ENCODE measurements at places on chromosomes 2 and 18. TPM values are rescaled to one million over a fixed set of nuclear protein-coding genes. Genes with fewer than 3 reads are reported as not detected.

SLC30A3 gene
- not detected for total RNA-seq

ACKR3 gene
- total RNA-seq: 6.3 TPM

PROKR1 gene
- not detected for total RNA-seq

ABCG8 gene
- not detected for total RNA-seq

LOXHD1 gene
- total RNA-seq: 0.12 TPM

MRPS9 gene
- 21.2 TPM for total RNA-seq

RGPD3 gene
- total RNA-seq: 0.04 TPM

C1GALT1C1L gene
- total RNA-seq: 0.16 TPM

CAPN10 gene
- 10.5 TPM for total RNA-seq

GRCh38 chr2:162369551-162369950, 25.6 kb downstream of the GCA start:
- no peak for ATAC-seq

GRCh38 chr2:126413079-126413478, 242.9 kb upstream of the GYPC start:
- no peak for ATAC-seq

- no peak for ATAC-seq
Observed at GRCh38 chr2:162017233-162017632, 56.8 kb downstream of the DPP4 start.

GRCh38 chr2:213524164-213524563, 239.9 kb downstream of the SPAG16 start:
- no peak for ATAC-seq

- no peak for ATAC-seq
Observed at GRCh38 chr2:127911737-127912136, 26.0 kb upstream of the AMMECR1L start.

GRCh38 chr2:113716291-113716690, 40.2 kb downstream of the SLC35F5 start:
- no peak for ATAC-seq

- no peak for ATAC-seq
Observed at GRCh38 chr2:40872580-40872979, 420.7 kb upstream of the SLC8A1 start.

GRCh38 chr18:62838475-62839098, 123.2 kb downstream of the PHLPP1 start:
- ATAC-seq: no peak

DNA sequence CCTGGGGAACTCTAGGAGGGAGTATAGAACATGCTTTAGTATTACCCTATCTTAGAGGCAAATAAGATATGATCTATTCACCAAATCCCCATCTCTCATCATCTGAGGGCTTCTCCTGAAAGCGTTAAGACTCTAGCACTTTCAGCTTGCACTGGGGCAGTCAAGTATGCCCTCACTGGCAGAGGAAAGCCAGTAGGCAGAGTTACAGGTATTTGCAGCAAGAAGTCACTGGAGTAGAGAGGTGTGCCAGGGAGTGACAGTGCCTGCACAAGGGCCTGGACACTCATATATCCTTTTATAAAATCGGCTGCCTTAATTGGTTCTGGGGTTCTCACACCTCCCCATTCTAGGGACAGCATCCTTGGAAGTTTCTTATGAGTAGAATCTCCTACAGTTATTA, 31.9 kb upstream of the CCDC85A start:
- ATAC-seq: no peak

GRCh38 chr18:7572822-7573221, 5.7 kb downstream of the PTPRM start:
- ATAC-seq: no peak

- ATAC-seq: no peak
Observed at GRCh38 chr2:36697424-36698066, 1.0 kb downstream of the VIT start.

- no peak for ATAC-seq
Observed at GRCh38 chr2:145802133-145802532, 1282.2 kb upstream of the ZEB2 start.

DNA sequence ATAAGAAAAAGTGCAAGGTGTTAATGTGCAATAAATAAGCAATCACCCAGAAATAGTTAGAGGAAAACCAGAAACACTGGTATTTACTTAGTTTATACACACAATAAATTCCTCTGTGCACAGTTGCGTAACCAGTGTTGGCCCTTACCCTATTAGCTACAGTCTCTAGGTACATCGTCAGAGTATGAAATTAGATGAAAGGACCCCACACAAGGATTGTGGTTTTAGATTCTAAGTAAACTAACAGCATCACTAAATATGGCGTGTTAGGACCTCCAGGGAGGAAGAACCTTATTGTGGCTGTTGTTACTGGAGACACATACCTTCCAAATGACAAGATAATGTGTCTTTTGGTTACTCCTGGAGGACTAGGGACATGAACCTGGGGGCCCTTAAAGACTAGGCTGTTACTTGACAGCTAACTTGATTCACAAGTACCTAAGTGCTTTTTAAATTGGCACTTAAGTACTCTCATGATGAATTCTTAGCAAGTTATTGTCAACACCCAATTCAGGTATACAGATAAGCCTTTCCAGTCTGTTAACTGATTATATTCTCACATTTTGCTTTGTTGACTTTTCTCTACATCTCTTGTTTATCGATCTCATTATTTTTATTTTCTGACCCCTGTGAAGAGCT, 115.3 kb downstream of the FEZ2 start:
- no peak for ATAC-seq

GRCh38 chr18:48022531-48023329, 92.3 kb upstream of the SMAD2 start:
- peak; percentile 66 for ATAC-seq

GRCh38 chr2:137838255-137839092, 125.8 kb upstream of the HNMT start:
- ATAC-seq: peak; percentile 64

GRCh38 chr2:28993206-28993960, 12.3 kb downstream of the TOGARAM2 start:
- ATAC-seq: peak; percentile 58

DNA sequence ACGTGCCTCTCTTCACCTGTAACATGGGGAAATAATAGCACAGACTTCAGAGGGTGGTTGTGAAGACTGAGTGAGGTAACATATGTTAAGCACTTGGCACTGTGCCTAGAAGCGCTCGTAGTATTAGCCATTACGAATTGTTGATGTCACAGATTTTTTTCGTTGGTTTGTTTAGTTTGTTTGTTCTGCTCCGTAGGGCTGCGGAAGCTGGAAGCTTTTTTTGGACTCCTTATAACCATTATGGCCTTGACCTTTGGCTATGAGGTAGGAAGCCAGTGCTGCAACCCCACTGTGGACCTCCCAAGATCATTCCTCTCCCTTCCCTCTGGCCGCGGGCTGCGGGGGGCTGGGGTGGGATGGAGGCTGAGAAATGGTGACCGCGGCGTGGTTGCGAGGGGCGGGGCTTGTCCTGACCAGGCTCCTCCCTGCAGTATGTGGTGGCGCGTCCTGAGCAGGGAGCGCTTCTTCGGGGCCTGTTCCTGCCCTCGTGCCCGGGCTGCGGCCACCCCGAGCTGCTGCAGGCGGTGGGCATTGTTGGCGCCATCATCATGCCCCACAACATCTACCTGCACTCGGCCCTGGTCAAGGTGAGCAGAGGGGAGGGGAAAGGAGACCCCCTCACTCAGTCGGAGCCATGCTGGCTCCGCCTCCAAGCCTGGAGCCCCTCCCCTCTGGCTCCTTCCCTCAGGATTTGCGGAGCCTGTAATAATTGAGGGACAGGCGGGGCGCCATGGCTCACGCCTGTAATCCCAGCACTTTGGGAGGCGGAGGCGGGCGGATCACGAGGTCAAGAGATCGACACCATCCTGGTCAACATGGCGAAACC, 5.5 kb downstream of the SLC11A1 start:
- ATAC-seq: peak; percentile 63

DNA sequence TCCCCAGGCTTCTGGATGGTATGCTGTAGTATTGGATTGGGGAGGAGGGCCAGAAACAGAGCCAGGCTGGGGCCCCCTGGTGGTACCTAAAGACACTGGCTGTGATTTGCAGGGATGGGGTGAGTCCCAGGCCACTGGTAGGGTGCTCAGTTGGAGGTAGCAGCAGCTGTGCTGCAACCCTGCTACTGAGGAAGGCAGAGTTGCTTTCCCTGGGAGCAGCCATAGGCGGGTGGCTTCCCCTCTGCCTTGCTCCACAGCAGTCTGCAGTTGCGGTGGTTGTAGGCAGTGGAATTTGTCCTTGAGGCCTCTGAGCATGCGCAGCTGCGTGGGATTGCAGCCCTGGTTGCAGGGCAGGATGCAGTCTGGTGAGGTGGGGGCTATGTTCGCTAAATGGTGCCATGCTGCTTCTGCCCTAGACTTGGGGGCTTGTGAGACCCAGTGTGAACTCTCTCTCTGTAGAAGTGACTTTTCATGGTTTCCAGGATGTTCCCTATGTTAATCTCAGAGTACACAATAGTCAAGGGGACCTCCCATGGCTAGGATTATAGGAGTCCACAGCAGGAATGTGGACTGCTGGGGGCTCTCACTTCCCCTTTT, 443.5 kb downstream of the XIRP2 start:
- no peak for ATAC-seq

- peak; percentile 84 for ATAC-seq
Observed at GRCh38 chr2:153408710-153409385, 69.7 kb downstream of the RPRM start.

DNA sequence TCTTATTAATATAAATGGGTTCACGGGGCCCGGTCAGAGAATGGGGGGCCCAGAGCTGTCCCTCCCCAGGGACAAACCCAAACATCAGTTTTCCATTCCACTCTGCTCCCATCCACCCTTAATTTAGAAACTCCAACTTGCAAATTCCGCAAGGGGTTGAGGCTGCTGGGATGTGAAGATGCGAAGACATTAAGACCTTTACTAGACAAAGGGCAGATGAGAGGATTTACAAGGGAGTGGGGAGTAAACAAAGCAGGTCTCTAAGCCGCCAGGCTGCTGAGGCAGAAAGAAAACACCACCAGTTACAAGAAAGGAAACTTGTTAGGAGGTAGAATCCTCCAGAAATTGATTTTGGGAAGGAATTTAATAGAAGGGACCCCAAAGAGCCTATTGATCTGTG, 33.1 kb downstream of the MARCO start:
- ATAC-seq: no peak

DNA sequence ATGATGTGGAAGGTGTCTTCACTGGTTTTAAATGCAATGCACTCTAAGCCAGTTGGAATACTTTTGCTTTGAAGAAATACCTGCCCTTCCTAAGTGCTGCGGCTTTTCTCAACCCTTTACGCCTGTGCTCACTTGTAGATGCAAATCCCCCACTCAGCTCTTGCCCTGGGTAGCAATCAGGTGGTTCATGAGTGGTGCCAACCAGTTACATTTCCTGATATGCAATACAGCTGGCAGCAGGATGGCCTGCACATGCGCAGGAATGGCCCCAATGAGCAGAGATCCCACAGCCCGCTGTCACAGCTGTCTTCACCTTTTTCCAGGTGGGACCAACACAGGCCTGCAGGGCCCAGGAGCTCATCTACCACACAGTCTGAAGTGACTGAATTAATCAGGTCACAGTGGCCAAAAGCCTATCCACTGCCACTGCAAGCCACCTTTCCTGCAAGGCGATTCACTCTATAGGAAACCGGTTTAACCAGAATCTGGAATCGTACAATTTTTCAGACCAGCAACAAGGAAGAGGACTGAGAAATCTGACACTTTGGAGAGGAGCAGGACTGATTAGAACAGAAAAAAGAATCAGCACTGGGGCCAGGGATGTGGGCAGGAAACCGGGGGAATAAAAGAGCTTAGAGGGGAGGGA, 247.8 kb downstream of the MYT1L start:
- peak; percentile 88 for ATAC-seq

GRCh38 chr2:128420776-128421175, 102.1 kb upstream of the HS6ST1 start:
- ATAC-seq: no peak

GRCh38 chr2:101883860-101884259, 107.9 kb upstream of the IL1R2 start:
- ATAC-seq: peak; percentile 84

GRCh38 chr2:176099159-176099727, 352 bp upstream of the HOXD12 start:
- no peak for ATAC-seq

GRCh38 chr18:44536046-44536445, 144.6 kb upstream of the SETBP1 start:
- no peak for ATAC-seq

DNA sequence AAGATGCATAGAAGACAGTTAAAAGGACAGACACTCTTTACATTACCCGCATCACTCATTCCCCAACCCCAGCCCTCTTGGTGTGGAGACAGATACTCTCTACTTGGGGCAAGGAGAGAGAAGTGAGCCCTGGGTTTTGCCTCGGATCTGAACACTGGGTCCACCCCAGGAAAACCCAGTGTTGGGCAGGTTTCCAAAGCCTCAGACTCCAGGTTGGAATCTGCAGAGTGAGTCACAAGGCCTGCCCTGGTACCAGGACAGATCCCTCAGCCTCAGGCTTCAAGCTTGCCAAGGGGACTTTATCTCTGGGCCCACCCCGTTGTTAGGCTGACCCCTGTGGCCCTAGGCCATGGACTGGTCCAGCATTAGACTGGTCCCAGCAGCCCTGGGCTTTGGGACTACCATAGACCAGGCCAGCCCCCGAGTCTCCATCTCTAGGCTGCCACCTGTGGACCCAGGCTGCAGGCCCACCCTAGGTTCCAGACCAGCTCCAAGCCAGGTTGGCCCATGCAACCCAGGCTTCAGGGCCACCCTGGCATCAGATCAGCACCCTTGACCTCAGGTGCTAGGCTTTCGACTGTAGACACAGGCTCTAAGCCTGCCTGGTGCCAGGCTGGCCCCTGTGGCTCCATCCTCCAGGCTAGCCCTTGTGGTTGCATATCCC, 112.8 kb downstream of the GULP1 start:
- peak; percentile 11 for ATAC-seq

GRCh38 chr2:193523662-193524061, 1328.9 kb upstream of the TMEFF2 start:
- no peak for ATAC-seq

- ATAC-seq: peak; percentile 29
Observed at GRCh38 chr2:10136101-10136934, 13.8 kb downstream of the RRM2 start.

DNA sequence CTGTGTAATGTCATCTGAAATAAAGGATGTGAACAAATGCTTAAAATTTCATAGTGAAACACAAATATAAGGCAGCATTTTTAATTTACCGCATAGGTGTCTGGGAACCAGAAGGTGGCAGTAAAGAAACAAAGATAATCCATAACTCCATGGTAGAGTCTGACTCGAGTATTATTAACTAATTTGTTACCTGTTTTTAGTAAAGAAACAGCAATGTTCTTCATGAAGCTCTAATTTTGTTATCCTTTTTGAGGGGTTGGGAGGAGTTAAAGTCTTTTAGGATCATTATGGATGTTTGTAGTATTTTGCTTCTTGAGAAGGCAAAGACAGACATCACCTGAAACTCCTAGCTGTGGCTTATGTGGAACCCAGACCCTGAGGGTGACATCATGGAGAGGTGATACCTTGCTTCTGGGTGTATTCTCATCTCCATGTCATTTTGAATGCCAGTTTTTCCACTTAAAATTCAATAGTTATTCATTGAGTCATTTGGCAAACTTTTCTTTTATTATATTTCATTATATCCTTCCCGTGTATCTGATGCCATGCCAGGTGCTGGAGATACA, 286.2 kb upstream of the EPAS1 start:
- ATAC-seq: peak; percentile 49

DNA sequence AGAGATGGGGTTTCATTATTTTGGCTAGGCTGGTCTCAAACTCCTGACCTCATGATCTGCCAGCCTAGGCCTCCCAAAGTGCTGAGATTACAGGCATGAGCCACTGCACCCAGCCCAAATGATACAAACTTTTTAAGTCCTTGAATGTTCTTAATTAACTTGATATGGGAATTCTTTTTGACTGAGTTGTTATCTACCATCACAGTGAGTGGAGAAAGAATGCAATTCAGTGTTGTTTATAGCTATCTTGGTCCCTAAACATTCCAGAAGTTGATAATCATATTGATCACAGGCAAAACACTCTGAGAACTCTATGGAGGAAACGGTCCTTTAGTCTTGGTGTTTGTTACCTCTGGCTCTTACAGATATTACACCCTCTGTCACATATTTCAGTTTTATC, 1072.5 kb downstream of the SUCLG1 start:
- no peak for ATAC-seq
